ENCODE measurements at places on chromosomes 12 and 14.

DNA sequence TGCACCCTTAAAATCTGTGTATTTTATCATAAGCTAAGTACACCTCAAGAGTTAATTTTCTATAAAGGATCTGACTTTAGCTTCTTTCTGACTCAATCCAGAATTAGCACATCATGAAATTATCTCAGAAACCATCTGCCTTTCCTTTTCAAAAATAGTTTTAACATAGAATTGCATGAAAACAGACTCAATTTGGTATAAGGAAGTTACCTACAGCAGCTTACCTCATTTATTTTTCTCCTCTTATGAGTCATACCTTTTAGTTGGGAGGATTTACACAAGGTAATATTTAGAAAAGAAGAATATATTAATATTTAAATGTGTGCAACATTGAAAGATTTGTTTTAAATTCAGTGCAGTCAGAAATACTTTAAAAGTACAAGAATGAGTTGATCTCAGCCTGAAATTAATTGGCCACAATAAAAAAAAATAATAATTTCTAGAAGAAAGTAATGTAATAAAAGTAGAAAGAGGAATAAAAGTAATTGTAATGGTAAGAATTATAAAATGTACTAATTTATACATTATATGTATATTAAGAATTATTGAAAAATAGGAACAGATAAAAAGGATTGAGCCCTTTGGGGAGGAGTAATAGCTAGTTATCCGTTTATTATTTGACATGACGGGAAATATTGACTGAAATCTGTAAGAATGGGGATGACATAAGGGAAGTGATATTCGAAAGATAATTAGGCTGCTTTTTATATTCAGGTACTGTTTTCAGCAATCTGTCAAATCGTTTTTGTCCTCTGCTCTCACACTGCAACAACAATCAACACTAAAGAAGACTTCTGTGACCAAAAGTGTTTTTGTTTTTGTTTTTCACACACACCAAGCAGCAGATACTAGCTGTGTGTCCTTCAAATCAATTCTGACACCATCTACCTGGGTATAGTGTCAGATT, 20.5 kb downstream of the ADAM21 start:
- DNase-seq = no peak

- peak; percentile 37 for DNase-seq
These were observed 81.6 kb upstream of the MANSC4 start for GRCh38 chr12:27861428-27862167.

GRCh38 chr12:99722690-99723486, 75.3 kb downstream of the GARIN6 start:
- DNase-seq = no peak

DNA sequence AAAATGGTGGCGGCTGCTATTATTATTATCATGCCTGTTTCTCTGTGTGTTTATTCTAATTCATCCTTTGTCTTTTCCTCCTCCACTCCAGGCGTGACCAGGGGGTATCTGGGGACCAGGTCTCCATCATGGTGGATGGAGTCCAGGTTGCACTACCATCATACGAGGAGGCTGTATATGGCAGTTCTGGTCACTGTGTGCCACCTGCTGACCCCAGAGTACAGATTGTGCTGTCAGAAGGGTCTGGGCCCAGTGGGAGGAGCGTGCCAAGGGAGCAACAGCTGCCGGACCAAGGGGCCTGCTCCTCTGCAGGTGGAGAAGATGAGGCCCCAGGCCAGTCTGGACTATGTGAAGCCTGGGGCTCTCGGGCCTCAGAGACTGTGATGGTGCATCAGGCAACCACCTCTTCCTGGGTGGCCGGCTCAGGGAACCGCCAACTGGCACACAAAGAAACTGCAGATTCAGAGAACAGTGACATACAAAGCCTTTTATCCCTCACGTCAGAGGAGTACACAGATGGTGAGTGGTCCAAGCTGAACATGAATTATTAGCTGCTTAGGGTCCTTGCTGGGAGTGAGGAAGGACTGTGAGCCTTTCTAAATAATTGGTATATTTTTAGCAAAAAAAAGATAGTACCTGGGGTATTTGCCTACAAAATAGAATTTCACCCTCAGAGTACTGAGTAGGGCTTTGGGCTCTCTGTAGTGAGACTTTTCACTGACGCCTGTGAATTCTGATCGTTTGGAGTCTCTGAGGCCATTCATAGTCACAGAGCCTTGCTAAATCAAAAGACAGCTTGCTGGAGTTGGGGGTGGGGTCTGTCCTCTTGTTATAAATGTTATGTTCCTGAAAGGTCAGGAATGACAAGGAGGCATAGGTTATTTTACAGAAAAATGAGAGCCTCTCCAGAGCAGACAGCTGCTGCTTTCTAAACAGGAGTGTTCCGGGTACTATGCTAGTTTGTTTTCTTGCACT, 58.1 kb upstream of the SRSF5 start:
- no peak for DNase-seq

DNA sequence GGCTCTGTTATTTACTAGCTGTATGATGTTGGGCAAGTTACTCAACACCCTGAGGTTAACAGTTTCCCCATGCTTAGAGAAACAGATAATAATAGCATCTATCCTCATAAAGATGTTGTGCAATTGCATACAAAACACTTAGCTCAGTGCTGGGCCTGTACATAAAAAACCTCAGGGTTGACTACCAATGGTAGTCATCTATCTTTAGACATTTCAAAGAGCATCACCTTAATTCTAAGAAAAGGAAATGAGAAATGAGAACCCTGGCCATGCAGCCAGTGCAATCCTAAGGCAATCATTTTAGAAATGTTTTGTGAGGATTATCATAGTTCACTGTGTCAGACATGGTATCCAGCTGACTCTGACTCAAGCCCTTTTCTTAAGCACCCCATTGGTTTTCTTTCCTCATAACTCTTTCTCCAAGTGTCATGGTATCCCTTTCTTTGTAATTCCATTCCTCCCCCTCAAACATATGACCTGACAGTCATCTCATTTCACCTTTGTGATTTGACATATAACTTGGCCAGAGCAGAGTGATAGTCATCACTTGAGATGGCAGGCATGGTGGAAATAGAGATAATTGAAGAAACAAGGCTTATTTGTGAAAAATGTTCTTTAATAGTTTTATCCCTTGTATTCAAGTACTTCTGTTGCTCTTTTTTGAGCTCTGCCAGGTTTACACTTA, 29.5 kb upstream of the OSBPL8 start:
- DNase-seq = no peak

DNA sequence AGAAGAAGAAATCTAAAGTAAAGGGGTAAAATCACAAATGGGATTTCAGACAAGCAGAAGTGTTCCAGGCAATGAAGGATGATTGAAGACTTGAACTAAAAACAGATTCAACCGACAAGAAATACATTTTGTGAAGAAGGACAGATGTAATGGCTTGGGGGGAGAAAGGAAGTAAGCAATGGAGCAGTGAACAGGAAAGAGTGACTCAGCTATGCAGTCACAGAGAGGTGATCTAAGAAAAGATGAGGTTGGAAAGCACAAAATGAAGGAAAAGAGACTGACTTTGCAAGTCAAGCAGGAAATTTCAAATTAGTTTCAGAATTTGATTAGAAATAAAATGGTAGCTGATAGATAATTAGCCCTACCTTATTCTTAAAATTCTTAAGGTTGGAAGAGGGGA, 66.5 kb downstream of the PUS7L start:
- no peak for DNase-seq

- DNase-seq = no peak
These were observed 232.0 kb downstream of the GRIN2B start for GRCh38 chr12:13749389-13749788.

- no peak for DNase-seq
These were observed 66.4 kb downstream of the PAPOLA start for GRCh38 chr14:96568621-96569020.
